ENCODE measurements at places on chromosomes 11 and 22. TPM values are rescaled to one million over a fixed set of nuclear protein-coding genes. Genes with fewer than 3 reads are reported as not detected.

The OR52K1 gene
- total RNA-seq, result not detected

The HBD gene
- total RNA-seq, result not detected

The POLR2L gene
- 226 TPM for total RNA-seq

The KRTAP5-9 gene
- not detected for total RNA-seq

The VPS11 gene
- total RNA-seq, result 22.0 TPM

The RTL10 gene
- total RNA-seq, result 6.6 TPM

The CDKN1C gene
- 33.0 TPM for total RNA-seq

The MGAT3 gene
- total RNA-seq, result 3.2 TPM

The ZMAT5 gene
- total RNA-seq, result 20.6 TPM

The PATZ1 gene
- total RNA-seq, result 13.2 TPM

The SCN4B gene
- 12.9 TPM for total RNA-seq

The GAS2 gene
- 15.9 TPM for total RNA-seq

The OR8A1 gene
- not detected for total RNA-seq

The MOV10L1 gene
- total RNA-seq, result 0.49 TPM

The PAX6 gene
- total RNA-seq, result not detected

The SMTNL1 gene
- not detected for total RNA-seq

The THRSP gene
- total RNA-seq, result 0.25 TPM

The PIWIL4 gene
- 0.66 TPM for total RNA-seq

The TCN2 gene
- total RNA-seq, result 14.1 TPM

The TSSK2 gene
- total RNA-seq, result not detected

The OR51B6 gene
- total RNA-seq, result not detected

The DEUP1 gene
- not detected for total RNA-seq

The CLCF1 gene
- 0.82 TPM for total RNA-seq

The OR6T1 gene
- not detected for total RNA-seq

The PDGFD gene
- total RNA-seq, result 10.9 TPM

The PRG3 gene
- not detected for total RNA-seq

The MS4A4A gene
- 13.9 TPM for total RNA-seq

The CASP5 gene
- not detected for total RNA-seq
